ENCODE measurements at places on chromosomes 7 and 10.

DNA sequence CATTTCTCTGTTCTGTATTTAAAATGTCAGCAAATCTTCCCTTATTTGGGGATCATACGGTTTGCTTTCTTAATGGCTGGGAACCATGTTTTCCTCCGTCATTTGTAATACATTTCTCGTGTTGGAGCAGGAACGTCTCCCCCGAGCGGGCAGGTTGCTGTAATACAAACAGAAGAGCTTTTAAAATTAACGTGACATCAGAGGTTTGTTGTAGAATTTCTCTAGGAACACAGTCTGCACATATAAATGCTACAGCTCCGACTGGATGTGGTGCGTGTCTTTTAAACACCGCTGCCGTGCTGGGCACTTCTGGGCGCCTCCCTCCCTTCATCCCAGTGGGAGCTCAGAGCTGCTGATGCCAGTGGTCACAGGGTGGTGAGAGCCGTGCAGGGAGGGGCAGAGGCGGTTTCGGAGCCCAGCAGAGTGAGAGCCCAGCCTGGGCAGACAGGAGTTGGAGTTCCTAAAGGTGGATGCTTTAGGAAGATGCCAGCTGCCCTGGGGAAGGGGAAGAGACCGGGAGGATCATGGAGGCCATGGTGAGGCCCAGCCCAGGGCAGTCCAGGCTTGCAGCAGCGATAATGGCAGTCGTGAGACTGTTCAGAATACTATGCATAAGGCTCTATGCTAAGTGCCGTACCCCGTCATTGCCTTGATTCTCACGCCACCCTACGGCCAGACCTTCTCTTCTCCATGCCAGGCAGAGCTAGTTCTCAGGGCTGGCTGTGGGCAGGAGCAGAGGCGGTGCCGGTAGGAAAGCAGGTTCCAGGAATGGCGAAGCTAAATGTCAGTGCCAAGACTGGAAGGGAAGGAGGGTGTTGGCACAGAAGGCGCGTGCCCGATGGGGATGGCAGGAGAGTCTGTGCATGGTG, 96.2 kb downstream of the GLRX3 start:
- DNase-seq, result no peak

DNA sequence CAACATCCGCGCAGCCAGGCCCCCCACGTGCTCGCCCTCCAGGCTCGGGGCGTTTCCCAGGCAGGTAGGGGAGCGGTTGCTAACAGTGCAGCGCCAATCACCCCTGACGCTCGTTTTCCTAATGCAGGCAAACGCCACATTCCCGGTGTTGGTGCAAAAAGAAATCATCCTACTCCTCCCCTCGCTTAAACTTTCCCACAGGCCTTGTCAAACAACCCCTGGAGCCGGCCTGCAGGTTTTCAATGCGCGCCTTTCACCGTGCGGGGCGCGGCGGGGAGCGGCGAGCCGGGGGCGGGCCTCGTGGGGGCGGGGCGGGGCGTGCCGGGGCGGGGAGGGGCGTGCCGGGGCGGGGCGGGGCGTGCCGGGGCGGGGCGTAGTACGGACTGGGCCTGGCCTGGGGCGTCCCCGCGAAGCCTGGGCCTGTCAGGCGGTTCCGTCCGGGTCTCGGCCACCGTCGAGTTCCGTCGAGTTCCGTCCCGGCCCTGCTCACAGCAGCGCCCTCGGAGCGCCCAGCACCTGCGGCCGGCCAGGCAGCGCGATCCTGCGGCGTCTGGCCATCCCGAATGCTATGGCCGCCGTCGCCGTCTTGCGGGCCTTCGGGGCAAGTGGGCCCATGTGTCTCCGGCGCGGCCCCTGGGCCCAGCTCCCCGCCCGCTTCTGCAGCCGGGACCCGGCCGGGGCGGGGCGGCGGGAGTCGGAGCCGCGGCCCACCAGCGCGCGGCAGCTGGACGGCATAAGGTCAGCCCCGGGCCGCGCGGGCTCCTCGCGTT, at the start of gene ECHDC3:
Gene ECHDC3 (plus strand): TSS at position 374 of the 770 bp plus-strand sequence. CDS start 195 bp downstream, at position 569.
- peak; percentile 52 for DNase-seq

GRCh38 chr10:14926722-14927416, 27.0 kb downstream of the DCLRE1C start:
- DNase-seq, result no peak

DNA sequence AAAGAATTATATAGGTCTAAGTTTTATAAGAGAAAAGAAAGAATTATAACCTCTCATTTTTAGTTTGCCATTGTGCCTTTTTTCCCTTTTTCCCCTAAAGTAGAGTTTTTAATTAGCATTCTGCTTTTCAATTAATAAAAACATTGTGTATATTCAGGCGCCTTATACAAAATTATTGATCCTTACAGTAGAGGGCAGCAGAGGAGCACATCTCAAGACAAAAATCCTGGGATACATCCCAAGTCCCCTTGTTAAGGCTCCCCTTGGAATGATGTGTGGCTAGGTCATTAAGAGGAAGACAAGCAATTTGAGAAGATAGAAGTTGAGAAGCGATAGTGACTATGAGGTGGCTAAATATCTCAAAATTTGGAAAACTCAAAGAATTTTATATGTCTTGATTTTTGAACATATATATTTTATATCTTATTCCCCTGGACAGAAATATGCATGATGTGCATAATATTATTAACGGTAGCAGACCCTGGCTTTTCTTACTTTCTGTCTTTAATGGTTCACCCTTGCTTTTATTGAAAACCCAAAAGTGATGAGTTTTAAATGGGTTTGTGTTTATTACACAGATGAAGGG, 19.1 kb upstream of the TPK1 start:
- DNase-seq, result no peak

DNA sequence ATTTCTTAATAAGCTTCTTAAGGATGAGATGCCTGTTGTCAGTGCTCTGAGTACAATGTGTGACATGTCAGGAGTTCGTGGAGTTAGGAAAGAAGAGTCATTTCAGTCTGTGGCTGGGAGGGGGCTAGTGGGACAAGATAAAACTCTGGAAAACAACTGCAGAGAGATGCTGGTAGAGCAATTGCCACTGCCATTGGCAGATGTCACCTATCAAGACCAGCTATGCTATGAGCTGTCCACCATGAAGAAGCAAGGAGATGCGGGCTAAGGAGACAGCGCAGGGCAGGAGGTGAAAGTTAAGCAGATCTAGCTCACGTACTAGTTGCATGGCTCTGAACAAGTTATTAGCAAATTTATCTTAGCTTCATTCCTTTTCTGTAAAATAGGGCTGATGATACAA, 756.7 kb downstream of the KCNMA1 start:
- DNase-seq, result no peak

GRCh38 chr10:119542357-119542987, at the start of gene RGS10:
TSS of gene RGS10 (minus strand) at chr10:119542719. CDS start at chr10:119542638, 81 bp downstream.
- DNase-seq, result peak; percentile 67

DNA sequence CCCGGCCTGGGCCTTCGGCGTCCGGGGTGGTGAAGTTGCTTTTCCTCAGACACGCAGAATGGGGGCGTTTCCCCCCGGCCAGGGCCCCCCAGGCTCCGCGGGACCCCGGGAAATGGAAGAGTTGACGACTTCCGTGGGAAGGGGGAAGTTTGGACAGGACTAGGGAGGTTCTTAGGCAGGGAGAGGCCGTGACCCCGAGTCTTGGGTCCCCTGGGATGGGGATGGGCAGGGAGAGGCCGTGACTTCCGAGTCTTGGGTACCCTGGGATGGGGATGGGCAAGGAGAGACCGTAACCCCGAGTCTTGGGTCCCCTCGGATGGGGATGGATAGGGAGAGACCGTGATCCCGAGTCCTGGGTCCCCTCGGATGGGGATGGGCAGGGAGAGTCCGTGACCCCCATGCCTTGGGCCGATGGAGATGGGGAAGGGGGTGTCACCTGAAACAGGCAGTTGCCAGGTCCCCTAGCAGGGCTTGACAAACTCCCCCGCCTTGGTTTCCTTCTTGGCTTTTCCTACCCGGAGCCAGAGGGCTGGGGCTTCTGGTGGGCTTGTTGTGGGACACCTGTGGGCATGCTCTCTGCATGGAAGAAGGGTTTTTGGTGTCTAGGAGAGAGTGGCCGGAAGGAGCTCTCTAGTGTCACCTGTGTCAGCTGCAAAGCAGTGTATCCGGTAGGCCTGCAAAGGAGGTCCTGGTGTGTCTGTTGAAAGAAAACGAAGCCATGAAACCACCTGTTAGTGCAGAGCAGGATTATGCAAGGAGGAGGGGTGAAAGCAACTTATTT, 1.1 kb downstream of the TRRAP start:
- peak; percentile 45 for DNase-seq

GRCh38 chr7:66668677-66669076, 40.0 kb downstream of the KCTD7 start:
- no peak for DNase-seq
